Activated CD4-positive, alpha-beta T cell treated with anti-CD3 and anti-CD28 coated beads, Interleukin-2, amount 10 ng/mL, durations not matched to agents 24 days and 14 days (primary cell): ENCODE measurements at places on chromosomes 1 and 21.

GRCh38 chr21:18117176-18117575, 127.5 kb upstream of the CHODL start:
- no peak for DNase-seq

- no peak for DNase-seq
Observed at GRCh38 chr1:31515056-31515775, 61.1 kb upstream of the TINAGL1 start.

- DNase-seq, result peak; percentile 86
Observed at GRCh38 chr1:47175227-47175934, 14.5 kb downstream of the PDZK1IP1 start.

DNA sequence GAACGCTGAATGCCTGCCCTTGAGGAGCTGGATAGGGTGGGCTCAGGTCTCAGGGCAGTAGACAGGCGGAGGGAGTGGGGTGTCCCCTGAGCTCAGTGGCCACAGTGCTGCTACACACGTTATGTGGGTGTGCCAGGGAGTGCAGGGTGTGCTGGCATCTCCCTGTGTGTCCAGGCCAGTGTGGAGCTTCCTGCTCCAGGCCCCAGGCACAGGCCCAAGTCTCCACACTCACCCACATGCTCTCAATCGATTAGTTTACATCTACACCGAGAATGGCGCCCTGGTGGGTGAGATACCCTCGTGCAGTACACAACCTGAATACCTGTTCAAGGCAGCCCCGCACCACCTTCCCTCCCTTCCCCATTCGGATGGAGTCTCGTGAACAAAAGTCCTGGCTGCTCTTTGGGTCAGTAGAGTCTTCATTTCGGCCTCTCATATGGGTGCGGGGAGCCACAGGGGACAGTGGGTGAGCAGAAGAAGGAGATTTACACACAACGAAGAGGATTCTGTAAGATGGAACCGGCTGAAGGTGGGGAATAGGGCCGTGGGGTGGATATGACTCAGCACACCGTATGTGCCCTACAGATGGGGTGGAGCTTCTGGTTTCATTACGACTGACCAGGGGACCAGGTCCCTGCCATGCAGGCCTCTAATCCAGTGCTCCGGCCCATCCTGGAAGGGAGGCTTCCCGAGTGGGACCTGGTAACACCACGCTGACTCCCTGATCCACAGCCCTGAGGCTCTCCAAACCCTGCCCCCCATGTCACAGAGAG, 93.3 kb downstream of the SPSB1 start:
- DNase-seq, result no peak

DNA sequence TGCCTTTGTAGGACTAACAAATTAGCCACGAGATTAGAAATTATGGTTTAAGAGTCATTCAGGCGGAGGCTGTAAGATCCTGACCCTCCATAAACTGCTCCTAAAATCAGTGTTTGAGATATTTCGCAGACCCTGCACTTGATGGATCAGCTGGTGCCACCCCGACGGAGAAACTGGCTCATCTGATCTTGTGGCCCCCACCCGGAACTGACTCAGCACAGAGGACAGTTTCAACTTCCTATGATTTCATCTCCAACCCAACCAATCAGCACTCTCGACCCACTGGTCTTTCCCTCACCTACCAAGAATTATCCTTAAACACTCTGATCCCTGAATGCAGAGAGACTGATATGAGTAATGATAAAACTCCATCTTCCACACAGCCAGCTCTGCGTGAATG, 3.7 kb upstream of the JAM2 start:
- no peak for DNase-seq

DNA sequence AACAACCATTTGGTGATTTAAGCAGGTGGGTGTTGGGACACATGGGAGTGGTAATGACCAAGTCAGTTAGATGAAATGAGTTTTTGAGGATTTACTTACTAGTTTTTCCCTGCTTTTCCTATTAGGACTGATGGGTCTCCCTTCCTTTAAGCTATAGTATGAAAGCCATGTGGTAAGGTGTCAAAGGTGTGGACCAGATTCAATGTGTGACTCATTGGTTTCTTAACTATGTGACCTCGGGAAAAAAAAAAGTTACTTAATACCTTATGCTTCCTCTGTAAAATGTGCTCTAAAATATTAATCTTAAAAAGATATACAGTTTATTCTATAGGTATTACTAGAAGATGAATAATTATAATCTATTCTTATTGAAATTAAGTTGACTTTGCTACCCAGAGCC, 93.7 kb downstream of the DUSP10 start:
- DNase-seq, result no peak

GRCh38 chr21:37047079-37047478, 25.8 kb downstream of the PIGP start:
- DNase-seq, result no peak

DNA sequence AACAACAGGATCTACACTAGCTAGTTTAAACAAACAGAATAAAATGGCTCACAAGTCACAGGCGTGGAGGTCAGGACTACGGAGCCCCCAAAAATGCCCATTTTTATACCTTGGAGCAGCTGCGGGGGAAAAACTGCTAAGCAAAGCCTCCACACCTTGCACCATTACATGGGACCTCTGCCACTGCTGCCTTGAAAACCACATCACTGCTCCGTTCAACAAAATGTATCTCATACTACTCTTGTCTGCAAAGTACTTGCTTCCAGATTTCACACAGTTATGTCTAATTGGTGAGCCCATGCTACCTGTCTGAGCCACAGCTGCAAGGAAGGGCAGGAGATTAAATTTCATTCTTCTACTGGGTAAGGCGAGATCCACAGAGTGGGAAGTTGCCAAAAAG, 24.4 kb downstream of the MRPL39 start:
- peak; percentile 51 for DNase-seq

GRCh38 chr1:153541641-153542590, 1.2 kb upstream of the S100A5 start:
- no peak for DNase-seq

DNA sequence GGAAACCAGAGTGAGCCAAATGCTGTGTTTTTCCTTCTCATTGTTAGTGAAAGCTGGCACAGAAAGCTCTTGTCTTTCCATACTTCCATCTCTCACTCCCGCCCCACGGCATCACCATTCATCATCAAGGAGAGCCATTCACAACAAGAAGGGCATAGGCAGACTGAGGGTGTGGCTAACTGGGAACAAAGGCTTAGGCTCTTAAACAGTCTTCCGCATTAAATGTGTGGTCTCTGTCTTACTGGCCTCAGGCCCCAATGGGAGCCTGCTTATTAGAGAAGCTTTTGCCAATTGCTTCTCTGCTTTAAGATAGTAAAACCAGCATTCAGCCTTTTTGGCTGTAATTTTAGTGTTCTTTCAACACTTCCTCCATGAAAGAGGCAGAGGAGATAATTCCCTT, 51.4 kb downstream of the TNFSF18 start:
- DNase-seq, result no peak

DNA sequence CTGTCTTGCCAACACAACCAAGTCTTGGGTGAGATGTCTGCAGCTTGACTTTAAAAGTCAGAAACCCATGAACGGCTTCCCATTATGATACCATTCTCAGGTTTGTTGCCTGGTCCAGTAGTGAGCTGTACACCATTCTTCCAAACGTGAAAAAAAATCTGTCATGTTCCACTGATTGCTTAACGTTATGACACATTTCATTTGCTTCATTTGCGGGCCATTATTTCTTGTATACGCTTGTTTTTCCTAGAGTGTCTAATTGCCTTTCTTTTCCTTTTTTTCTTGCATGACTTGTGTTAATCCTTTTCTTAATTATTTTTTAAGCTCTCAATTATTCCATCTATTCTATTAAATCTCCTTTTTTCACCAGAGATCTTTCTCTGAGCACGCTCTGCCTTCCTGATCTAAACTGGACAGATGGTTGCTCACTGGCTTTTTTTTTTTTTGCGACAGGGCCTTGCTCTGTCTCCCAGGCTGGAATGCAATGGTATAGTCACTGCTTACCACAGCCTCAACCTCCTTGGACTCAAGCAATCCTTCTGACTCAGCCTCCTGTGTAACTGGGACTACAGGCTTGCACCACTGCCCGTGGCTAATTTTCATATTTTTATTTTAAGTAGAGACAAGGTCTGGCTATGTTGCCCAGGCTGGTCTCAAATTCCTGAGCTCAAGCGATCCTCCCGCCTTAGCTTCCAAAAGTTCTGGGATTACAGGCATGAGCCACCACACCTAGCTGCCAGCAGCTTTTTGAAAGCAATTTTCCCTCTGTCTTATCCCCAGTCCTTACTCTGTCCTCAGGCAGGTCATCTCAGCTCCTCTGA, 31.7 kb upstream of the CAMTA1 start:
- DNase-seq, result no peak

DNA sequence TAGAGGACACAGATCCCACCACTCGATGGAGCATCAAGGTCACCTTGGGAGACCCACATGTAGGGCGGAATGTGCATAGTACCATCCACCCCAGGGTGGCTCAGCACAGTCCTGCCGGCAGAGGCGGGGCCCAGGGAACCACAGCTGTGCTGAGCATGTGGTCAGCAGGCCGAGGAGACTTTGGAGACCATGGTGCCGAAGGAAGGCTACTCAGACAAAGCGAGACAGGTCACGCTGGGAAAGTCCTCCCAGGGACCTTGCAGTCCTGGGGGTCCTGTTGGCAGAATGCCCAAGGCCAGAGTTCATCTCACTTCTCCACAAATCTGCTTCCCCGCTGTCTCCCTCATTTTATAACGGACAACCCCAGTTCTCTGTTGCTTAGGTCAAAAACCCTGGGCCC, 22.5 kb downstream of the WNT3A start:
- no peak for DNase-seq

DNA sequence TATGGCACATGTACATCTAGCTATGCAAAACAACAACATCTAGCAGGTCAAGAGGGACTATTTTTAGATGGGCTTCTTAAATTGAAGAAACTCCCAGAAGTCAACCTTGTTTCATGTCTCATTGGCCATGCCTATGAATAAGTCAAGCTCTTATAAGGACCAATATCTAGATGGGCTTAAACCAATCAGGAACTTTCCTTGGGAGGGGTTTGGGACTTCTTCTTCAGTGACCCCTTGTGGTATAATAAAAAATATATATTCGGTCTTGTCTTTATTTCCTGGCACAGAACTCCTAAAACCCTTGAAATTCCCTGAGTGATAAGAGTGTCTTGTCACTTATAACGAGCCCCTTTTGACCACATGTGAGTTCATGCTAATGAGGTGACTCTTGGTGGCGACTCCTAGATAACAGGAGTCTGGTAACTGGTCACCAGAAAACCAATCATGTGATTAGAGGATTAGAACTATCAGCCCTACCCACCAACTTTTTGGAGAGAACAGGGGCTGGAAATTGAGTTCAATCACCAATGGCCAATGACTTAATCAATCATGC, 218.3 kb downstream of the HHIPL2 start:
- no peak for DNase-seq

DNA sequence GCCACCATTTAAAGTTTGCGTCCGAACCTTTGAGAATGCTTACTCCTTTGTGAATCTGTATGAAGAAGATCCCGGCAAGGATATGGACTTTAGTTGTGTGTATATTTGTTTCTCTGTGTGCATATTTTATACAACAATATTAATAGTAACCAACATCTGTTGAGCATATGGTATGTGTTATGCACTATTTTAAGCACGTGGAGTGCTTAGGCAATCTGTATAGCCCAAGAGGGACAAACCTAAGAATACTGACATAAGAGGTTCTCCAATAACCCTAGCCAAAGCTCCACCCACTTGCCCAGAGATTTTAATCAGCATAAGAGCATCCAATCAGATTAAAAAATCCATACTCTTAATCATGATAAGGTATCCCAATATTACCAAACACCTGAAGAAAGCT, 92.7 kb downstream of the MAB21L3 start:
- DNase-seq, result no peak

GRCh38 chr1:161933592-161934588, 89.8 kb downstream of the OLFML2B start:
- DNase-seq, result peak; percentile 76

DNA sequence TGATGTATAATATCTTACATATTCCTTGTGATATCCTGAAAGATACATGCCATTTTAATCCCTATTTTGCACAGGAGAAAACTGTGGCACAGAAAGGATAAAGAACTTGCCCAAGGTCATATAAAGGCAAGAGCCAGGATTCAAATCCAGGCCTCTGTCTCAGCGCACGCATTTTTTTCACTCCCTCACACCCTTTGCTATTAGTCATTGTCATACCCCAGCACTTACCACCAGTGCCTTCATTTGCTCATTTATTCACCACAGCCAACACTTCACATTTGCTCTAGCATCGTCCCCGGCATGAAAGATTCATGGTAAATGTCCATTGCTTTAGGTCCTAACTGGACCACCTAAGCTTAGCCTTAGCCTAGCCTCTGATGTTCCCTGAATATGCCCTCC, 14.2 kb downstream of the ALX3 start:
- DNase-seq, result no peak

- DNase-seq, result no peak
Observed at GRCh38 chr1:19712928-19713327, 48.3 kb downstream of the HTR6 start.

DNA sequence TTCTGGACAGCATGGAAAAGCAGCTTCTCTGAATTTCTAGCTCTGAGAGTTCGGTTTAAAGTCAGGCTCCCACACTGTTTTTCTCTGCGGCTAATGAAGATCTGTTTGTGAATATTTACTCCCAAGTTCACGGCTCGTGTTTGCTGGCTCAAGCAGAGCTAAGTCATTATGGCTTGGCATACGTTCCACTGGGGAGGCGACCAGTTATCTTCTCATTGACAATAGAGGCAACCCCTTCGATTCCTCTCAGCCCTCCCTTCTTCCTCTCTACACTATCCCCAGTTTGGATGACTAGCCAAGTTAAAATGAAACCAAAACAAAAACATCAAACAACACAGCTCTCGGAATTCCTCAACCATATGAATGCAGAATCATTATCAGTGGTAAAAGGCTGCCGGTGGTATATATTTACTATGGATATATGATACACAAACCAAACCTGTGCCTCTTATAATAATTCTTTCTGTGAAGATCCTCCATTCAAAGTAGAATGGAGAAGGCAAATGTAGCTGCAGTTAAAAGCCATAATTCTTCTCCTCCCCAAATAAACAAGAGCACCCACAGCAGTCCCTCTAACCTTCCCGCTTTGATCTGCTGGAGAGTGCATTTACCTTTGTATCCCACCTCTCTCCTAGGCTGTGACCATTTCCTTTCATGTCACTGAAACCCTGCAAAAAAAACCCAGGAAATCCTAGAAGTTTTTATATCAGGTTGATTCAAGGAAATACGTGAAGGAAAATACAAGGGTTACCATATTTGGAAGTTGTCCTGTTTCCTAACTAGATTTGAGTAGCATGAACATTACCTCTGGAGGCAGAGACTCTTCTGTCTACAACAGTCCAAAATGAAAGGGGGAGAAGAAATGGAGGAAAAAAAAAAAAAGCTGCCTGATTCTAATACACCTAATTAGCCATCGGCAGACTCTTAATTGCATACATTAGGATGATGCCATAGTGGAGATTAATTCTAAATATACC, 108.3 kb upstream of the USH2A start:
- no peak for DNase-seq

GRCh38 chr1:2601721-2602303, 15.2 kb downstream of the PRXL2B start:
- DNase-seq, result no peak
